Thymus (tissue), 14 donors: ENCODE measurements at places on chromosomes 12 and 14. TPM values are rescaled to one million over a fixed set of nuclear protein-coding genes. Genes with fewer than 3 reads are reported as not detected.

NELL2 gene
- total RNA-seq = 8.4 TPM

TRPV4 gene
- total RNA-seq = 0.19 TPM

DNA sequence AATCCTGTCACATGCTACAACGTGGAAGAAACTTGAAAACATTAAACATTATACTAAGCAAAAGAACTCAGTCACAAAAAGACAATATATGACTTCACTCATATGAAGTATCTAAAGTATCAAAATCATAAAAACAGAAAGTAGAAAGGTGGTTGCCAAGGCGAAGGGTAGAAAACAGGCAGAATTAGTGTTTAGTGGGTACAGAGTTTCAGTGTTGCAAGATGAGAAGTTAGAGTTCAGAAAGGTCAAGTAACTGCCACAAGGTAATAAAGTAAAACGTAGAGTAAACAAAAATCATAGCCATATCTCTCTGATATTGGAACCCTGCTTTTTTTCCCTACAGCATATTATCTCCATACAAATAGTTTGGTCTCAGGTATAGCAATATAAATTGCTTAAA, 223.8 kb upstream of the FSCB start:
- no peak overlapping the region for H3K4me3 ChIP-seq
- H3K27ac ChIP-seq = no peak overlapping the region
- H3K27me3 ChIP-seq = no peaks in the 10 kb centered on the region
- H3K36me3 ChIP-seq = no peaks in the 10 kb centered on the region
- no peak for DNase-seq

GRCh38 chr12:89059721-89060541, 292.4 kb downstream of the DUSP6 start:
- H3K27me3 ChIP-seq = no peaks in the 10 kb centered on the region
- no peaks in the 10 kb centered on the region for H3K4me1 ChIP-seq
- DNase-seq = no peak

- H3K36me3 ChIP-seq = no peaks in the 10 kb centered on the region
- H3K27me3 ChIP-seq = no peaks in the 10 kb centered on the region
- no peak overlapping the region for H3K4me3 ChIP-seq
Observed at GRCh38 chr12:23350808-23351207, 598.7 kb downstream of the SOX5 start.

- DNase-seq = no peak
- H3K36me3 ChIP-seq = no peaks in the 10 kb centered on the region
- no peaks in the 10 kb centered on the region for H3K27me3 ChIP-seq
Observed at GRCh38 chr12:3218228-3219171, 141.3 kb downstream of the TSPAN9 start.

DNA sequence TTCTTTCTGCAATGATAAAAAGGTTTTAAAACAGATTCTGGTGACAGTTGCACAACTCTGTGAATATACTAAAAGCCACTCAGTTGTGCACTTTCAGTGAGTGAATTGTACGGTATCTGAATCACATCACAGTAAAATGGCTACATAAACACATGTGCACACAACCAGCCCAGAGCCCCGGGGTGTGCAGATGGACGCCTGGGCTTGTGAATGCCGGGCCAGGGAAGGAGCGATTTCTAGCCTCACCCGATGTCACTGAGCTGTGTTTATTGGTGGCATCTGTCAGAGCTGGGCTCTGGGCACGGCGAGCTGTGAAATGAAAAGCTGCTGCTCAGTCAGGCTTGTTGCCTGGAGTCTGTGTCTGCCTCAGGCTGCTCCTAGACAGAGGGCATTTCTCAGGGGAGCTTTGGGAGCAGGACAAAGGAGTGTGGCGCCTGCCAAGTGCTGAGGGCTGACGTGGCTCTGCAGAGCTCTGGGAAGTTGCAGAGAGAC, 25.9 kb downstream of the RHOF start:
- no peaks in the 10 kb centered on the region for H3K36me3 ChIP-seq
- DNase-seq = no peak
- H3K4me1 ChIP-seq = no peaks in the 10 kb centered on the region

GRCh38 chr12:89988188-89988915, 279.7 kb upstream of the ATP2B1 start:
- DNase-seq = no peak
- H3K4me1 ChIP-seq = no peaks in the 10 kb centered on the region
- H3K36me3 ChIP-seq = no peaks in the 10 kb centered on the region
- no peak overlapping the region for H3K27ac ChIP-seq
- H3K4me3 ChIP-seq = no peak overlapping the region
- H3K27me3 ChIP-seq = no peaks in the 10 kb centered on the region

DNA sequence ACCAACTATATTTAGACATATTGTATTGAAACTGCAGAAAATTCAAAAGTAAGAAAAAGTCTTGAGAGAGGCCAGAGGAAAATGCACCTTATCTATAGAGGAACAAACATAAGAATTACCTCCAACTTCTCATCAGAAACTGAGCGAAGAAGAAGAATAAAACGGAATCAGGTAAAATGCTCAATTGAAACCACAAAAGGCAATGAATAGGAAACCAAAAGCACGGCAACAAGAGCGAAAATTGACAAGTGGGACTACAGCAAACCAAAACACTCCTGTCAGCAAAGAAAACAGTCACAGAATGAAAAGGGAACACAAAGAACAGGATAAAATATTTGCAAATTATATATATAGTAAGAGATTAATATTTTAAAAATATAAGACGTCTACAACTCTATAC, 61.9 kb upstream of the PARP11 start:
- no peak overlapping the region for H3K4me3 ChIP-seq
- peaks cover 43% of the 10 kb centered on the region for H3K4me1 ChIP-seq
- no peaks in the 10 kb centered on the region for H3K36me3 ChIP-seq
- H3K27ac ChIP-seq = no peak overlapping the region
- DNase-seq = no peak
- no peaks in the 10 kb centered on the region for H3K27me3 ChIP-seq

DNA sequence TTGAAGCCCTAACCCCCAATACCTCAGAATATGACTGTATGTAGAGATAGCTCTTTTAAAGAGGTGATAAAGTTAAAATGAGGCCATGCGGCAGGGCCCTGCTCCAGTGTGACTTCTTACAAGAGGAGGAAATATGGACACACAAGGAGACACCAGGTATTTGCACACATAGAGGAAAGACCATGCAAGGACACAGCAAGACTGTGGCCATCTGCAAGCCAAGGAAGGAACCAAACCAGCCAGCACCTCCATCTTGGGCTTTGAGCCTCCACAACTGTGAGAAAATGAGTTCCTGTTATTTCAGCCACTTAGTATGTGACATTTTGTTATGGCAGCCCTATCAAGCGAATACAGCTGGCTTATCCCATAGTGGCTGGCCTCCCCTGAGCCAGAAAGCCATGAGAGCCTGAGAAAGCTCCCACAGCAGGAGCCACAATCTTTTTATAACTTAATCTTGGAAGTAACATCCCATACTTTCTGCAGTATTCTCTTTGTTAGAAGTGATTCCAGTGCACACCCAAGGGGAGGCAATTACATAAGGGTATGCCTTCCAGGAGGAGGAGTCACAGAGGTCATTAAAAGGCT, 48.0 kb downstream of the TGFB3 start:
- no peak overlapping the region for H3K27ac ChIP-seq
- no peaks in the 10 kb centered on the region for H3K36me3 ChIP-seq
- no peak for DNase-seq
- H3K27me3 ChIP-seq = no peaks in the 10 kb centered on the region

- no peaks in the 10 kb centered on the region for H3K4me1 ChIP-seq
- no peak overlapping the region for H3K4me3 ChIP-seq
- H3K27ac ChIP-seq = no peak overlapping the region
- no peaks in the 10 kb centered on the region for H3K27me3 ChIP-seq
- H3K36me3 ChIP-seq = no peaks in the 10 kb centered on the region
- no peak for DNase-seq
Observed at GRCh38 chr12:119391673-119392072, 57.1 kb downstream of the CCDC60 start.

DNA sequence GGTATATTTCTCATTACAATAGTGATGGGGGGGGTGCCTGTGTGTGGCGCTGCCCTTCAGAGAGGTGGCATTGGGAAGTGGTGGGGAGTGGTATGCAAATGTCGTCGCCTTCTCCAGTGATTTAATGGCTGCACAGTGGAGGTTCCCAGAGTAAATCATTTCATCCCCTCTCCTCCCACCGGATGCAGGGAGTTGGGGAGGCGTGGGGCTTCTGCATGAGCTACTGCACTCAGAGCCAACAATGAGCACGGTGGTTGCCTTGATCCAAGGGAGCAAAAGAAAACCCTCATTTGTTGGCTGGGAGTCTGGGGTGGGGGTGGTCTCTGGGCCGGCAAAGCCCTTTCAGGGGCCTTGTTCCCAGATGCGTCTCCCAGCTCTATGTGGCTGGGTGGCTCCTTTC, 124.3 kb downstream of the AACS start:
- peaks cover 55% of the 10 kb centered on the region for H3K27me3 ChIP-seq
- H3K4me3 ChIP-seq = no peak overlapping the region
- no peak for DNase-seq
- H3K27ac ChIP-seq = no peak overlapping the region
- peaks cover 2% of the 10 kb centered on the region for H3K4me1 ChIP-seq

DNA sequence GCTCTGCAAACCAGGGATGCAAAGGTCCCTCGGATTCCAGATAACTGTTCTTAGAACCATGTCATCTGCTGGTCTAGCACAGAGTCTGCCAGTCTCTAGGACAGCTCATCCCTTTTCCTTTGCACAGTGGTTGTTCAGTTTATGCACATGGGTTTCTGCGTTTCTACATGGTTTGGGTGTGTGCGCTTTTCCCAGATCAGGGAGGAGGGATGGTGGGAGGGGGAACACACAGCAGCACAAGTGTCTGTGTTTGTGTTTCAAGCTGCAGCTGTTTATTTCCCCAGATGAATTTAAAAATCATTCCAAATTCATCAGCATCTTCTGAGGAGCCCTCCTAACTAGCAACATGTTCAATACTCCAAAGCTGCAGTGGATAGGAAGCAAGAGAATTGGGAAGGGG, 45.4 kb downstream of the ANO2 start:
- DNase-seq = no peak
- H3K27me3 ChIP-seq = no peaks in the 10 kb centered on the region
- no peak overlapping the region for H3K27ac ChIP-seq
- H3K4me1 ChIP-seq = no peaks in the 10 kb centered on the region
- no peaks in the 10 kb centered on the region for H3K36me3 ChIP-seq
- no peak overlapping the region for H3K4me3 ChIP-seq

DNA sequence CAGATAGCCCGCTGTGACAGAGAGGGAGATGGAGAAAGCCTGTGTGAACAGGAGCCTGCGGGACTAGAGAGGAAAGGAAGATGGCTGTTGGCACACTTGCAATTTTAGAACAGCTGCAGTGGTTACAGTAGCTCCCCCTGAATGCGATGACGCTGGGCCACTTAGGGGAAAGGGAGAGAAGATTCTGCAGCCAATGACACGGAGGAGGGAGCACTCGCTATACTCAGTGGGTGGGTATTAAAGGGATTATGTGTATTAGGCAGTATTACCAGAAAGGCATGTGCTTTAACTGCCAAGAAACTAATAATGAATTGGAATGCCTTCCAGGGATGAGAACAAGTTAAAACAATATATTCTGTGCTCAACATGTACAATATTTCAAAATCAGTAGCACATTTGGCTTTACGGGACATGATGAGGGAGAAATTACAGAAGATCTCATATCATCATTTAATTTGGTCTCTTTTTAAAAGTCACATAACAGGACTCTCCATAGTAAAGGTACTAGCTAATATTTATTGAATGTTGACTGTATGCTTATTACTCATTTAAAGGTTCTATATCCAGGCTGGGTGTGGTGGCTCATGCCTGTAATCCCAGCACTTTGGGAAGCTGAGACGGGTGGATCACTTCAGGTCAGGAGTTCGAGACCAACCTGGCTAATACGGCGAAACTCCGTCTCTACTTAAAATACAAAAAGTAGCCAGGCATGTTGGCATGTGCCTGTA, 35.9 kb upstream of the FOS start:
- DNase-seq = no peak
- no peak overlapping the region for H3K4me3 ChIP-seq
- no peaks in the 10 kb centered on the region for H3K36me3 ChIP-seq
- no peak overlapping the region for H3K27ac ChIP-seq

TPH2 gene
- total RNA-seq = not detected

TMEM30B gene
- 3.1 TPM for total RNA-seq

AKAP3 gene
- total RNA-seq = 0.76 TPM

- H3K27ac ChIP-seq = no peak overlapping the region
- no peaks in the 10 kb centered on the region for H3K36me3 ChIP-seq
- DNase-seq = no peak
- H3K27me3 ChIP-seq = peaks cover 10% of the 10 kb centered on the region
- H3K4me3 ChIP-seq = no peak overlapping the region
Observed at GRCh38 chr12:124098887-124099286, 125.9 kb downstream of the ZNF664 start.

DNA sequence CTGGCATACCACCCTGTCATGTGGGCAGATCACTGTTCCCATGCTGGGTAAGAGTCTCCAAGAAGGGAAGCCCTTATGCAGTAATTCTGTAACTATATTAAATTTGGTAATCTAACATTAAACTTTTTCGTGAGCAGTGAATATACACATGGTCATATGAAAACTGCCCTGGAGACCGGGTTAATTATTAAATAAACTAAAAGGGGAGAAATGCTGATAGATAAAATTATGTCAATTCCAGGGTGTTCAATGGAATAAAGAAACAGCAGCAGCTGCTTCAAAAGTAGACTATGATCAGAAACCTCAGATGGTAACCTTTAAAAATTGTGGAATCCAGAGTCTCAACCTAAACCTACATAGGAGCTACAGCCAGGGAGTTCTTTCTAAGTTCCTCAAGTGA, 100.0 kb downstream of the PAWR start:
- H3K27ac ChIP-seq = no peak overlapping the region
- DNase-seq = no peak
- no peaks in the 10 kb centered on the region for H3K27me3 ChIP-seq
- H3K36me3 ChIP-seq = no peaks in the 10 kb centered on the region
- no peak overlapping the region for H3K4me3 ChIP-seq

DNA sequence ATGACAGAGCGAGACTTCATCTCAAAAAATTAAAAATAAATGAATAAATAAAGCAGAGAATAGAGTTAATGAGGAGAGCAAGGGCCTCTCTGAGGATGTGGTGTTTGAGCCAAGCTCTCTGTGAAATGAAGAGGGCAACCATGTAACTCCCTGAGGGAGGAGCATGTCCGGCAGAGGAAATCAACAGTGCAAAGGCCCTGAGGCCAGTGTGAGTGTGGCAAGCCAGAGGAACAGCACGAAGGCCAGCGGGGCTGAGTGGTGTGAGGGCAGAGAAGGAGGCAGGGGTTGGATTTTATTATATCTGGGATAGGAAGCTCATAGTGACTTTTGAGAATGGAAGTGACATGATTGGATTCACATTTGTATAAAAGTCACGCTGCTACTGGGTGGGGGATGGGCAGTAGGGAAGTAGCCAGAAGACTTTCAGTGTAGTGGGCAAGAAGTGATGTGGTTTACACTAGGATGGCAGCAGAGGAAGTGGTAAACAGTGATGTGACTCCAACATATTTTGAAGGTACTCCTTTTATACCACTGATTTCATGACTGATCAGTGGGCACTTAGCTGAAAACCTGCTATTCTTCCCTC, 10.3 kb upstream of the LRP1-AS start:
- no peaks in the 10 kb centered on the region for H3K36me3 ChIP-seq
- no peak overlapping the region for H3K4me3 ChIP-seq
- H3K27ac ChIP-seq = no peak overlapping the region
- no peak for DNase-seq
- H3K4me1 ChIP-seq = no peaks in the 10 kb centered on the region

- H3K27ac ChIP-seq = no peak overlapping the region
- no peaks in the 10 kb centered on the region for H3K27me3 ChIP-seq
- peak; percentile 20 for DNase-seq
- H3K4me1 ChIP-seq = peaks cover 5% of the 10 kb centered on the region
- no peak overlapping the region for H3K4me3 ChIP-seq
- H3K36me3 ChIP-seq = no peaks in the 10 kb centered on the region
Observed at GRCh38 chr12:105409801-105410471, 79.4 kb downstream of the C12orf75 start.

GRCh38 chr14:79602045-79602444, 609.3 kb downstream of the DIO2 start:
- H3K4me1 ChIP-seq = no peaks in the 10 kb centered on the region
- no peak overlapping the region for H3K27ac ChIP-seq
- H3K4me3 ChIP-seq = no peak overlapping the region
- no peak for DNase-seq
- no peaks in the 10 kb centered on the region for H3K36me3 ChIP-seq
